Stimulated activated CD8-positive, alpha-beta memory T cell treated with anti-CD3 and anti-CD28 coated beads, Interleukin-15, amount 100 ng/mL, for 1 hour (primary cell): ENCODE measurements at places on chromosomes 16 and 17.
A peak's percentile ranks its signal among the peaks of the same experiment; 100 is the strongest.

GRCh38 chr17:801660-802059 lies 19.5 kb downstream of the MRM3 start:
- no peak for DNase-seq

DNA sequence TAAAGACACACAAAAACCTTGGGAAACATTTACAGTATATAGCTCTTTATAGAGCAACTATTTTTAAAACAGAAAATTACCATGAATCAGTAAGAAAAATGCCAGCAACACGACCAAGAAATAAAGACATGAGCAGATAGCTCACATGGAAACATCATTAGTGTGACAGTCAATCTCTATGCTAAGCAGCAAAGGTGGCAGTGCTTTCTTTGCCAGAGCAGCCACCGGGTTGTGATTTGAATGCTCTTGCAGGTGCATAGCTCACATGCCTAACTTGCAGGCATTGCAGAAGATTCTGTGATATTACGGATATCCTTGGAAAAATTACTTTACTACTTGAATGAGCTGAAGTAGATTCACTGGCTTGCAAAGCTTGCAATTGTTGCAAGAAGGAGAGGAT lies 652.9 kb upstream of the C16orf82 start:
- no peak for DNase-seq

DNA sequence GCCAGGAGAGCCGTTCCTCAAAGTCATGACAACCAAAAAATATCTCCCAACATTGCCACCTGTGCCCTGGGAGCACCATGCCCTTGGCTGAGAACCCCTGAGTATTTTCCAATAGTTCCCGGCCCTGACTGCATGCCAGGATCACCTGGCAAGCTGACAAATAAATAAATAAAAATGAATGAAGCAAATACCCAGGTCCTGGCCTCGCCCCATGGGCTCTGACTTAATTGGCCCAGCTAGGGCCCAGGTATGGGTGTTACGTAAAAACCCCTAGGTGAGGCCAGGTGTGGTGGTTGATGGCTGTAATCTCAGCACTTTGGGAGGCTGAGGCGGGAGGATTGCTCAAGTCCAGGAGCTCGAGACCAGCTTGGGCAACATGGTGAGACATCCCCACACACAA lies 2.7 kb upstream of the C16orf74 start:
- DNase-seq = no peak

DNA sequence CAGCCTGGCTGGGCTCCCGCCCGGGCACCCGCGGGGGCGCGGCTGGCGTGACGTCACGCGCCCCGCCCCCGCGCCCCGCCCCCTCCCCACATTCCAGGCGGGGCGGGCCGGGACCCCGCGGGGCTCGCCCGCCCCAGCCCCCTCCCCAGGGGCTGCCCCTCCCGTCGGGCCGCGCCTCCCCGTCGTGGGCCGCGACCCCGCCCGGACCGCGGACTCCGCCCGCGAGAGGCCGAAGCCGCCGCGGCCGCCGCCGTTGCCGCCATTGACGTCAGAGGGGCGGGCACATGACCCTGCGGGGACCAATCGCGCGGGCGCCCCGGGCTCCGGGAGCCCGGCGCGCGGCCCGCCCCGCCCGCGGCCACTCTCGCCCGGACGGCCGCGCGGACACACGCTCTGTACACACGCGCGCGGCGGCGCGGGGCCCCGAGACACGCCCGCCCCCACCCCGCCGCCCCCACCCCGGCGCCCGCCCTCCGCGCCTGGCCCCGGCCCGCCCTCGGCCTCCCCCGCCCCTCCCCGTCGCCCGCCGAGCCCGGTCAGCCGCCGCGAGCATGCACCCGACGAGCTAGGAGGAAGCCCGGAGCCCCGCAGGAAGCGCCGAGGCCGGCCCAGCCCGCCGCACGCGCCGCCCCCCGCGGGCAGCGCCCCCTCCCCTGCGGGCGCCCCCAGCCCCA lies at the start of gene CMIP:
TSS of gene CMIP (plus strand) at position 361 of the 674 bp plus-strand sequence.
- peak; percentile 56 for DNase-seq

- DNase-seq = no peak
Measured at GRCh38 chr17:81043725-81044427, 8.9 kb downstream of the BAIAP2 start.

DNA sequence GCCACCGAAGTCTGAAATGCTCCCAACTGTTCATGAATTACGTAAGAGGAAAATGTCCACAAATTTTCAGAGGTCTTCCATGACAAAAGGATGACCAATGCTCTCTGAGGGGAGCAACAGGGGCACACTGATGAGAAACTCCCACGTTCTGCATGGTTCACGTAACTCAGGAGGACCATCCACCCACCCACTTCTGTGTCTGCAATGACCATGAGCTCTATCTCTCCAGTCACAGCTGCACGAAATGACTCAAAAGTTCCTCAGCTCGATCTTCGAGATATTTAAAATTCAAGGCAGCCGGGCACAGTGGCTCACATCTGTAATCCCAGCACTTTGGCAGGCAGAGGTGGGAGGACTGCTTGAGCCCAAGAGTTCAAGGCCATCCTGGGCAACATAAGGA lies 15.8 kb downstream of the WDR45B start:
- DNase-seq = no peak

- no peak for DNase-seq
Measured at GRCh38 chr17:50902372-50903353, 36.5 kb upstream of the TOB1 start.

- peak; percentile 80 for DNase-seq
Measured at GRCh38 chr17:4948166-4948930, at the start of gene PFN1. Gene PFN1 (minus strand): TSS chr17:4948530. CDS start chr17:4948394, 136 bp downstream.

- DNase-seq = no peak
Measured at GRCh38 chr17:73546114-73546513, 98.1 kb downstream of the SDK2 start.
